NCI-H446 treated with DMSO at 0.1 percent for 48 hours (cell line): ENCODE measurements at places on chromosomes 6 and 20.

DNA sequence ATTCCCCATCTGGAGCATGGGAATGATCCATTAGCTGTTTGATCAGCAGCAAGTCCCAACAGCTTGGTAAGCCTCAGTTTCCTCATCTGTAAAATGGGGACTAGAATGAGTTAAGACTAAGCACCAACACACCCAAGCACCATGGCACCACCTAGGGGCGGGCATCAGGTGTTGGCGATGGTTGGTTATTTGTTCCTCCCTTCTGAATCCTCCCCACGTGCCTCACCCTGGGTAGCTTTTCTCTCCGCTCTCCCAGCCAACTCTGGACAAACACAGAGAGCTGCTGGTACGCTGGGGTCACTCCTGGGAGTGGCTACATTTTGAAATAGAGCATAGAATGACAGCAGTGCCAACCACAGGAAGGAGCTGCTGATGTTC is 13.3 kb upstream of the ITPR3 start:
- DNase-seq: no peak

- no peak for DNase-seq
Measured at GRCh38 chr6:41548098-41548840, 2.1 kb downstream of the FOXP4 start.

DNA sequence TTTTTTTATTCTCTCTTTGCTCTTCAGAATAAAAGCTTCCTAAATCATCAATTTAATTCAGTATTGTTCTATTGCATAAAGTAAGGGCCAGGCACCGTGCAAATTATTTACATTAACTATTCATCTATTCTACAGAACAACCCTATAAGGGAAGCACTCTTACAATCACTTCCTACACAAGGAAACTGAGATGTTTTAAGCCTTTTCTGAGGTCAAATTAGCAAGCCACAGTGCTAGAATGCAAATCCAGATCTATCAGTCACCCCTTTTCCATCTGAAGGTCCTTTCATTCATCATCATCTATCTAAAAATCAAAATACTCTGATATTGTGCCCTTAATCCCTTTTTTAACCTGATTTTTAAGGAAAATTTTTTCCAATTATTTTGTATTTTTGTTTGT is 31.2 kb downstream of the FRK start:
- no peak for DNase-seq

- DNase-seq: no peak
Measured at GRCh38 chr6:118597636-118598035, 49.5 kb downstream of the PLN start.

- no peak for DNase-seq
Measured at GRCh38 chr6:88970301-88970700, 6.9 kb upstream of the RNGTT start.

GRCh38 chr6:24933868-24934401 is 1.8 kb downstream of the RIPOR2 start:
- no peak for DNase-seq
